ENCODE measurements at places on chromosomes 6 and 20. TPM values are rescaled to one million over a fixed set of nuclear protein-coding genes. Genes with fewer than 3 reads are reported as not detected.

The HLA-DQA2 gene
- not detected for total RNA-seq

DNA sequence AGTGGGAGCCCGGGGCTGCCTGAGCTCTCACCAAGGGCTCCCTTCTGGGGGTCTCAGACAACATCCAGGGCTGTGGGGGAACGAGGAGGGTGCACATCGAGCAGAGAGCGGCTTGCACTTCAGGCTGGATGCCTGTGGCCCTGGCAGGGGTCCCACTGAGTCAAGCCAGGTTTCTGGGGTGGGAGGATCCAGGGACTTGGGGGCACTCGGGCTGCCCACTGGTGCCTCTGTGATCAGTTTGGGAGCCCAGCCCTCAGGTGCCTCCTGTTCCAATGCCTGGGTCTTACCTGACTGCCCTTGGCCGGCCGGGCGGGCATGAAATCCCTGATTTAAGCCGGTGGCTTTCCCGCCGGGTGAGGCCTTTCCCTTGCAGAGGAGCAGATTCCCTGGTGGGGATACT lies 470 bp downstream of the COL20A1 start:
- DNase-seq = no peak

GRCh38 chr6:139891471-139891870 lies 517.0 kb upstream of the CITED2 start:
- DNase-seq = no peak

GRCh38 chr6:105196076-105196475 lies 16.3 kb upstream of the POPDC3 start:
- no peak for DNase-seq

The ADGRF5 gene
- total RNA-seq = not detected

DNA sequence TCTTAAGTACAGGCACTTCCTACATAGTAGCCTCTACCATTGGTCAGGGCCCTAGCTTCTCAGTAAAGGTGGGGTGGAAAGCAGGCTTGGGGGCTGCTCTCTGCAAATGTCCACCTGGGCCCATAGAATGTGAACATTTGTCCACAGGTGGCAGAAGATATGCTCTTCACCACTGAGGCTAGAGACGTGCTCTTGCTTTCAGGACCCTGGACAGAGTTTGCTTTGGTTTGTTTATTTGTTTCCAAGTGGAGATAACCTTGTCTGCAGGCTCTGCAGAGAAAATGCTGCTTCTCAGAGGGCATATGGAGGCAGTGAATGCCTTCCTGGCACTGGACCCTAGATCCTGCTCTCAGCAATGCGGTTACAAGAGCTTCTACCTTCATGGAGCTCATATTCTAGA lies 129.0 kb downstream of the F13A1 start:
- DNase-seq = peak; percentile 6

The ZSCAN16 gene
- 4.8 TPM for total RNA-seq

- no peak for DNase-seq
These were observed 101.8 kb upstream of the AKIRIN2 start for GRCh38 chr6:87803791-87804190.

GRCh38 chr6:131268303-131268702 lies 133.0 kb downstream of the AKAP7 start:
- DNase-seq = no peak
